ENCODE measurements at places on chromosomes 5 and 9.

- DNase-seq, result no peak
Measured at GRCh38 chr5:153794327-153794726, 244.4 kb downstream of the FAM114A2 start.

GRCh38 chr5:68555907-68556681 is 340.5 kb downstream of the PIK3R1 start:
- no peak for DNase-seq

DNA sequence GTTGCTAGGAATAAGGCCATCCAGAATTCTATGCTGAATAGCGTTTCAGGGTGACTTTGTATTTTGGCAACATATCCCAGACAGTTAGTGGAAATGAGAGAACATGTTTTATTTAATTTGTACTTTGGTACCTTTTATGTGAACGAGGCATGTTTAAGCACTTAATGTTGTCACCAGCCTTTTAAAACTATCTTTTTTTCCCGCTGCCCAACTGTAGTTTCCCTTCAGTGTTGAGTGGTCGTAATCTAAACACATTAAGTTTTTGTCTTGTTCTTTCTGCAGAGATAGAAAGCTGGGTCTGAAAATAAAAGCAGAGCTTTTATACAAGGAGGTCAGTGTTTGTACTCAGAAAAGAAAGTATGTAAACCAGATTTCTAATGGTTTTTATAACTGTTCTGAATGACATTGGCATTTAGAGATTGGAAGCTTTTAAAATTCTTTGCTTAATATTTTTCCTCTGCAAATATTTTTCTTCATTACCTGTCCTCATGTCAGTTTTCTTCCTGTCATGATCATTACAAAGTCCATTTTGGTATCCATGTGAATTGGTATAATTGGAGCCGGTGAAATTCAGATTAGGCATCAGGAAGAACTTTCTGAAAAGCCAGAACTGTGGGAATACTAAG is 100.7 kb downstream of the ARHGEF28 start:
- DNase-seq, result no peak

DNA sequence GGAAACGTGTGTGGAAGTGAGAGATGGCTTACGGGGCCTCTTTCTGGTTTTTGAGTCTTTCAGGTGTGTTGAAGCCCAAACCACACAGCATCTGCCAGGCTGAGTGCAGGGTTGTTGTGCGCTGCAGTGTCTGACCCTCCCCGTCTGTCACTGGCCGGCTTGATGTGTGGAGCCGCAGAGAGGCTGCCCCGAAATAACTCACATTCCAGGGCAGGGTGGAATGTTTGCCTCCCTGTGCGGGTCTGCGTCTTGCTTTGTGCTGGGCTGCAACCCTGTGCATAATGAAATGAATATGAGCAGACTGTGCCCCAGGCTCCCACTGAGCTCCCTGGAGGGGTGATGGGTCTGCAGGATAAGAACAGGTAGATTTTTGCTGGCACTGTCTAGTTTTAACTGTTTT is 9.9 kb upstream of the PLEKHG4B start:
- no peak for DNase-seq

DNA sequence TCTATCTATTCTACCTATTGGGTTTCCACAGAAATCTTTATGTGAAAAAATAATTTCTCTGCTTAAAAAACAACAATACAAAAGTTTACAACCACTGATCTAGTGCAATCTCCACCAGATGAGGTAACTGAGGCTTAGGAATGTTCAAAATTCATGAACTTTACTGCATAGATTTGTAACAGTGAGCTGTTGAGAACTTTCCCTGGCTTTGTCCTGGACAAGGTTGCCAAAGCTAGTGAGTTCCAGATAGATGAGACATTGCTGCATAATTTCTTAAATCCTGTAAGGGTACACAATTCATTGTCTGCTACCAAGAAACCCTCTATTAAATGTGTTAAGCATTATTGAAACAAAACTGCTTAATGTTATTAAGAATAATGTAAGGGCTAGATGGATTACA is 102.7 kb downstream of the OSMR start:
- no peak for DNase-seq

DNA sequence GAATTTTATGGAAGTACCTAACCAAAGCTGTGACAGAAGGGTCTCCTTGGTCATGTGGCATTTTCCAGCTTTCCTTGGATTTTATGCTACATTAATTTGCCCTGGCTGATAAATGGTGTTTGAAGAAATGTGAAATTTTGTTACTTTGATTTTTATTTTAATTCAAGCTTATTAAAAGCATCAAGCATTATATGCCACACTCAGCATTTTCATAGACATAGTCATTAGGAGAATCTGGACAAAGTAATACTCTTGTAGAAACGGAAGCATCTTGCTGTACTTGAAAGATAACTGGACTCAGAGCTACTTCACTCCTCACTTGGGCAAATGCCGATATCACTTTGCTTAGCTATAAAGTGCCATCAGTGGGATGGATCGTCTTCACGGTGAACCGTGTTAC is 54.2 kb downstream of the INIP start:
- DNase-seq, result no peak
